NCI-H1417 (cell line): ENCODE measurements at places on chromosomes 7 and 10.

DNA sequence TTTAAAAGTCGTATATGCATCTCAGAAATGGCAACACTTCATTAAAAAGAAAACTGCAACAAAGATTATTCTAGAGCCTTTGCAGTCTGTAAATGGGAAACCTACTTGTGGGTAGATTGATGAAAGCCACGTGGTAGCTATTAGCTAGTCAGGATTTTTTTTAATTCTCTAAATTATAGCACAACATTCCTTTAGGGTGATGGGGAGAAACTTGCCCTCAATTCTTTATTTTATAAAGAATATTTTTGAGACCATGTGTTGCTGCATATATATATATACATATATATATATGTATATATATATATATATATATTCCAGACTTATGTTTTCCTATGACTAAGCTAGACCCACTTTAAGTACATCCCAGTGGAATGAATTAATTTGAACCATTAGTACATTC, 118.0 kb downstream of the PPP1R3A start:
- no peak for DNase-seq

GRCh38 chr7:154564676-154565075, 438.2 kb downstream of the PAXIP1 start:
- no peak for DNase-seq

- no peak for DNase-seq
Measured at GRCh38 chr7:106773228-106773627, 91.9 kb upstream of the PIK3CG start.

DNA sequence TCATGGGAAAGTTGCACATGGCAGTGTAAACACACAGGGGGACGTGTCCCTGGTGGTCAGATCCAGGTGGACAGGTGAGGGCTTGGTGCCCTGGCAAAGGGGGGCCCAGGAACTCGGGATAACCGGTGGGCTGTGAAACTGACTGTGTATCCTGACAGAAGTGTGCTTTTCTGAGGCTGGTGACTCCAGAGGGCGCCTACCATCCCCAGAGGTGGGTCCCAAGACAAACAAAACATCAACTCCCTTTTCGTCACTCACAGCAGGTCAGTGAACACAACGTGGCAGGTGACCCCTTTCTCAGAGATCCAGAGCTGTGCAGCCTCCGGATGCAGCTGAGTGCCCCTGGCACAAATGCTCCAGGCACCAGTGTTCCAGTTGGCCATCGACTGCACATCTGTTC, 56.0 kb upstream of the DDC start:
- peak; percentile 34 for DNase-seq

GRCh38 chr7:74026903-74027682, 880 bp upstream of the ELN start:
- peak; percentile 44 for DNase-seq

DNA sequence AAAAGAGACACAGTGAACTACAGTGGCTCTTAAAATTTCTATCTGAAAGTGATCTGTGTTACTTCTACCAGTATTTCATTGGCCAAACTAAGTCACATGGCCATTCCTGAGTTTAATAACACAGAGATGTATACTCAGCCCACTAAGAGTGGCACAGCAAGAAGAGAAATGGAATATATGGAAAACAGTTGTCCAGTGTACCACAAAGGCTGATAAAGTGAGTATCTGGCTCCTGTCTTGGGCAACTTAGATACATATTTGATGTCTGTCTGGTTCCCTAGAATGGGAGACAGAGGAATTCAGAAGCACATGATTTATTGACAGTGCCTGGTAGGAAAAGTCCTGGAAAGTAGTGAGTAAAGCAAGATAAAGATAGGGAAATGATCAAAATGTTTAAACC, 10.1 kb upstream of the PON1 start:
- no peak for DNase-seq

GRCh38 chr7:130875901-130876300, 141.9 kb upstream of the KLF14 start:
- no peak for DNase-seq

DNA sequence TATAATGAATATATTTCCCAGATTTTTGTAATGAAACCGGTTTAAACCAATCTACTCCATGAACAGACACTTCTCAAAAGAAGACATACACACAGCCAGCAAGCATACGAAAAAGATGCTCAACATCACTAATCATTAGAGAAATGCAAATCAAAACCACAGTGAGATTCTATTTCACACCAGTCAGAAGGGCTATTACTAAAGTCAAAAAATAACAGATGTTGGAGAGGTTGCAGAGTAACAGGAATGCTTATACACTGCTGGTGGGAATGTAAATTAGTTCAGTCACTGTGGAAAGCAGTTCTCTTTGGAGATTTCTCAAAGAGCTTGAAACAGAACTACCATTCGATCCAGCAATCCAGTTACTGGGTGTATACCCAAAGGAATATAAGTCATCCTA, 240.7 kb downstream of the TSPAN12 start:
- no peak for DNase-seq
